Right lobe of liver (tissue), 6 donors: ENCODE measurements at places on chromosomes 1 and 21.

GRCh38 chr21:45970674-45971615, 10.6 kb upstream of the COL6A1 start:
- H3K36me3 ChIP-seq, result no peaks in the 10 kb centered on the region
- no peaks in the 10 kb centered on the region for H3K27me3 ChIP-seq
- no peak overlapping the region for H3K4me3 ChIP-seq
- no peak for DNase-seq
- H3K27ac ChIP-seq, result no peak overlapping the region

DNA sequence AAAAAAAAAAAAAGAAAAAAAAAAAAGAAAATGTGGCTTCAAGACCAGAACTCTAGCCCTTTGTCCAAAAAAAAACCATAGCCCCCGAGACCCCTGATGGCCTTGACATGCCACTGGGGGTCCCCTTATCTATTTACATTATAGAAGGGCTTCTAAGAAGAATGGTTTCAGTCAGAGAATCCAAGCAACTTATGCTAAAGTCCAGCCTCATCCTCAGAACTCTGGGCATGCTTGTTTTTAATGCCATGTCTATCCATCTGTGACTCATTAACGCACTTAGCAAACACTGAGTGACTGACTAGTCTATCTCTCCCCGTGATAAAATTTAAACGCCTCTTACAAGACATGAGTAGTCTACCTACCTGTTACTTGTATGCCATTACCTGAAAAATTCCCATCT, 29.3 kb downstream of the ERG start:
- no peaks in the 10 kb centered on the region for H3K36me3 ChIP-seq
- no peak for DNase-seq
- H3K4me3 ChIP-seq, result no peak overlapping the region
- no peak overlapping the region for H3K27ac ChIP-seq
- no peaks in the 10 kb centered on the region for H3K27me3 ChIP-seq
- H3K4me1 ChIP-seq, result no peaks in the 10 kb centered on the region

DNA sequence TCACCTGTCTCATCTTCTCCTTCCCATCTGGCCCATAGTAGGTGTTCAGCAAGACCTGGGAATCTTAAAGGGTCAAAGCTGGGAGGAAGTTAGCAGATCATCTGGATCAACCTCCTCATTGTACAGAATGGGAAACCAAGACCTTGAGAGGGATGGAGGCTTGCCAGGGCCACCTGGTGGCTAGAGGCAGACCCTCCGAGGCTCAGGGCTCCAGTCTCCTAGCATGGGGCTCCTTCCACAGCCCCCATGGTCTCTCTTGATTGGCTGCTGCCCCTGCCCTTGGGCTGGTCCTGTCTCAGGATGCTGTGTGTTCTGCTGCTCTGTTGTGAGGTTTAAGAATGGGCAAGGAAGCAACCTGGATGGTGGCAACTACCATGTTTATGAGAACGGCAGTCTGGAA, 68.7 kb upstream of the CNTN2 start:
- no peak overlapping the region for H3K4me3 ChIP-seq
- H3K4me1 ChIP-seq, result no peaks in the 10 kb centered on the region
- H3K27ac ChIP-seq, result no peak overlapping the region
- no peaks in the 10 kb centered on the region for H3K27me3 ChIP-seq

DNA sequence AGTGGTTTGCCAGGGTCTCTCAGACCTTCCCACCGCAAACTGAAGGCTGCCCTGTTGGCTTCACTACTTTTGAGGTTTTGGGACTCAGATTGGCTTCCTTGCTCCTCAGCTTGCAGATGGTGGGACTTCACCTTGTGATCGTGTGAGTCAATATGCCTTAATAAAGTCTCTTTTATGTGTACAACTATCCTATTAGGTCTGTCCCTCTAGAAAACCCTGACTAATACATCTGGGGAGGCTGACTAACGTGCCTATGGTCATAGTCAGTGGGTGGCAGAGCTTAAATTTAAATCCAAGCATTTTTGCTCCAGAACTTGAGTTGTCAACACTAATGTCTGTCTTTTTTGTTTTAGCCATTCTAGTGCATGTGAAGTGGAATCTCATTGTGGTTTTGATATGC, 76.5 kb upstream of the CHODL start:
- no peak for DNase-seq
- no peaks in the 10 kb centered on the region for H3K27me3 ChIP-seq
- no peaks in the 10 kb centered on the region for H3K36me3 ChIP-seq
- H3K4me3 ChIP-seq, result no peak overlapping the region

DNA sequence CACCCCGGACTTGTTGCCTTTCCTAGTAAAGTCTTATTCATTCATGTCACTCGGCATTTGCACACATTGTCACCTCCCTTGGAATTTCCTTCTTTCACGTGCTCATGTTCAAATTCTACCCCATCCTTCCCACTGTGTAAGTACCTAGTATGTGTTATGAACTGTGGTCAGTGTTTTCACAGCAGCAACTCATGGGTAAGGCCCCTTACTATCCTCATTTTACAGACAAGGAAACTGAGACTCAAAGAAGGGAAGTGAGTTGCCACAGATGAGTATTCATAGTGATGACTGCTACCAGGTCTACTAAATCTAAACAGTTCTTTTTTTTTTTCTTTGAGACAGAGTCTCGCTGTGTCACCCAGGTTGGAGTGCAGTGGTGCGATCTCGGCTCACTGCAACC, 10.5 kb downstream of the CITED4 start:
- DNase-seq, result no peak
- no peaks in the 10 kb centered on the region for H3K27me3 ChIP-seq
- H3K4me3 ChIP-seq, result no peak overlapping the region
- no peaks in the 10 kb centered on the region for H3K4me1 ChIP-seq
- no peaks in the 10 kb centered on the region for H3K36me3 ChIP-seq

- H3K4me3 ChIP-seq, result no peak overlapping the region
- no peaks in the 10 kb centered on the region for H3K36me3 ChIP-seq
- DNase-seq, result no peak
- no peak overlapping the region for H3K27ac ChIP-seq
- H3K4me1 ChIP-seq, result no peaks in the 10 kb centered on the region
Observed at GRCh38 chr1:58325866-58326265, 220.7 kb downstream of the OMA1 start.

DNA sequence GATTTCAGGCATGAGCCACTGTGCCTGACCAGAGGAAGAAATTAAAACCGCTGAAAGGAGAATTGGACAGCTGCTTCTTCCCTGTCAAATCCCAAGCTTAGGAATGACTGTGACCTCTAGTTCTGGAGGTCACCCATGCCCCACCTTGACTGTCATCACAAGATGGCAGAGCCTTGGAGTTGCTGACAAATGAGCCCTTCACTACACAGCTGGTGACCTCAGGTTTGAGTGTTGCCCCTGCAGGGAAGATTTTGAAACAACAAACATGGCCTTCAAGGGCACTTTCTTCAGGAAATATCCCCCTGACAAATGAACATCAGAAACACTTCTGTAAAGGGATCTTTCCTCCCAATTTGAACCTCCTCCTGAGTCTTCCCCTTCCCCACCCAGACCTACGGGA, 6.9 kb upstream of the SLC45A3 start:
- H3K4me1 ChIP-seq, result no peaks in the 10 kb centered on the region
- H3K27ac ChIP-seq, result no peak overlapping the region
- DNase-seq, result no peak
- H3K36me3 ChIP-seq, result no peaks in the 10 kb centered on the region

DNA sequence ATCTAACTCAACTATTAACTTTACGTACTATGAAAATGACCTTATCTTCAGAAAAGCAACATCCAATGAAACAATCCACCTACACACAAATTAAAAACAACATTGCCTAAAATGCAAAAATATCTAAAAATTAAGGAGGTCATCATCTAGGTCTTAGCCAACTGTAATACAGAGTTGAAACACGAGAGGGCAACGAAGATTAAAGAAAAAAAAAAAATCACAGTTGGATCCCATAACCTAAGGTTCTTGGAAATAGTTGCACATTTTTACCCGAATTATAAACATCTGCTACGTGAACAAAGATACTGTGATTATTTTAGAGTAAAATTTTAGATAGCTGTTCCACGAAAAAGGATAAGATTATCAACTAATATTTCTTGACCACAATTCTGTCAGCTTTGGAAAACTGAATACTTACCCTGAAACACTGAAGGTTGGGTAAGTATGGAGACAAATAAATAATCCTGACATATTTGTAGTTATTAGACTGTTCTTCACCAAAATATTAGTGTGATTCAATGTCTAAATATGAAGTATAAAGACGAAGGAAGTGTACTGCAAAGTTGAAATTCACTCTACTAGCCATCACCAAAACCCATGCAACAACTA, 88.0 kb upstream of the AK4 start:
- no peak overlapping the region for H3K27ac ChIP-seq
- H3K27me3 ChIP-seq, result no peaks in the 10 kb centered on the region
- H3K36me3 ChIP-seq, result no peaks in the 10 kb centered on the region

GRCh38 chr21:46552865-46553379, 52.0 kb downstream of the S100B start:
- H3K36me3 ChIP-seq, result peaks cover 7% of the 10 kb centered on the region
- DNase-seq, result no peak
- no peaks in the 10 kb centered on the region for H3K4me1 ChIP-seq
- no peaks in the 10 kb centered on the region for H3K27me3 ChIP-seq

DNA sequence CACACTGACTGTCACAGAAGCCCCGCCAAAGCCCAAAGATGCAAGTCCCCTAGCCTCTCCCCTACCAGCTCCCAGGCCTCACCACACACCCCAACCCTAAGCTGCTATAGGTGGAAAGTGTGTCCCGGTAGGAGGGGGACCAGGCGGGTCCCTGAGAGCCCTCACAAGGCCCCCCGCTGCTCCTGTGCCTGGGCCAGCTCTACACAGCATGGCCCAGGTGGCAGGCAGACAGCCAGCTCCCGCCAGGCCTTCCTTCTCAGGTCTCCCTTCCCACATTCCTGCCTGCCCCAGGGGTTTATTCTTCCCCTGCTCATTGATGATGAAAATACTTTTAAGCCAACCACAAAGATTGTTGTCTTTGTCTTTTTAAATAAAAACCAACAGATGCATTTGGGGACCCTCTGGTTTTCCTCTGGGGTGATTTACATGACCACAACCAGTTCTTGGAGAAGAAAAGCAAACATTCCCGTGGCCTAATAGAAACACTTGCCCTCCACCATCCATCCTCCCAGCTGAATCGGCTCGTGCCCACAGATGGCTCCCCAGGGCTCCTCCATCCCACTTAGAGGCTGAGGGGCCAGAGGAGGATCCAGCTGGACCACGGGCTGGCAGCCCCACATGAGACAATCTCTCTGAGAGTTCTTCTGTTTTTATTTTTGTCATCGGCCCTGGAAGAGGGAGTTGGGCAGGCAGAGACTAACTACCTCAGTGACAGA, 93.1 kb downstream of the DMRTB1 start:
- H3K36me3 ChIP-seq, result no peaks in the 10 kb centered on the region
- no peak overlapping the region for H3K27ac ChIP-seq
- no peaks in the 10 kb centered on the region for H3K27me3 ChIP-seq
- no peaks in the 10 kb centered on the region for H3K4me1 ChIP-seq

DNA sequence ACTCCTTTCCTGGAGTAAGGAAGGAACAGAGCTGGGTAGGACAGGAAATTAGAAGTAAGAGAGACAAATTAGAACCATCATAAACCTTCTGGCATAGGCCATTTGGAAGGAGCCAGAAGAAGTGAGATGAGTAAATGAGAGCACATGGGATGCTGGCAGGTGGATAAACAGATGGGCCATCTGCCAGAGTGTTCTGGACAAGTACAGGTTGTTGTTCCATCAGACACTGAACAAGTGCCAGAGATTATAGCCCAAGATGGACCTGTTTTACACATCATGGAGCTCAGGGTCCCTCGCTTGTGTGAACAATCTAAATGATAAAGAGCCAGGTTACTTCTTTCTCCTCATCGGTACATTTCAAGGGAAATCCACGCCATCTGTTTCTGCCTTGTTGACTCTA, 200.3 kb downstream of the HHIPL2 start:
- H3K4me1 ChIP-seq, result no peaks in the 10 kb centered on the region
- no peak overlapping the region for H3K4me3 ChIP-seq
- H3K27me3 ChIP-seq, result no peaks in the 10 kb centered on the region
- no peak for DNase-seq

GRCh38 chr1:103941086-103941485, 191.4 kb downstream of the AMY1C start:
- H3K36me3 ChIP-seq, result no peaks in the 10 kb centered on the region
- no peaks in the 10 kb centered on the region for H3K4me1 ChIP-seq
- DNase-seq, result no peak
- no peak overlapping the region for H3K27ac ChIP-seq

- H3K36me3 ChIP-seq, result no peaks in the 10 kb centered on the region
- H3K4me1 ChIP-seq, result no peaks in the 10 kb centered on the region
- no peaks in the 10 kb centered on the region for H3K27me3 ChIP-seq
- no peak overlapping the region for H3K27ac ChIP-seq
- no peak for DNase-seq
- no peak overlapping the region for H3K4me3 ChIP-seq
Observed at GRCh38 chr1:6068073-6068472, 22.4 kb downstream of the KCNAB2 start.

- no peaks in the 10 kb centered on the region for H3K4me1 ChIP-seq
- no peak overlapping the region for H3K4me3 ChIP-seq
- no peaks in the 10 kb centered on the region for H3K27me3 ChIP-seq
- H3K36me3 ChIP-seq, result no peaks in the 10 kb centered on the region
Observed at GRCh38 chr1:18494304-18494703, 13.6 kb downstream of the KLHDC7A start.

DNA sequence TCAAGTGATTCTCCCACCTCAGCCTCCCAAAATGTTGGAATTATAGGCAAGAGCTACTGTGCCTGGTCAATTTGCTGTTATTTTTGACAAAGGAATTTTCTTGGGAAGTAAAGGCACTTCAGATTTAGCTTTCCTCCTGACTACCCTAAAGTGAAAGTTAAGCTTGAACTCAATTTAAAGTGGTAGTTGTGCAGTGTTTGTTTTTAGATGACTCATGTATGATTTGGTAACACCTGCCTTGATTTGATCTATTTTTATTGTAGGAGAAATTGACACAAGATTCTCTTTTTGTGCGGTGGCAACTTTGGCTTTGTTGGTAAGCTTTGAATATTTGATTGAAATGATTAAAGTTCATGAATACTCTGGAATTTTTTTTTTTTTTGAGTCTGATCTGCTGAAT, 5.0 kb downstream of the RABGGTB start:
- H3K27ac ChIP-seq, result peak overlapping the region; percentile 14
- DNase-seq, result no peak
- peak overlapping the region; percentile 11 for H3K4me3 ChIP-seq
- H3K27me3 ChIP-seq, result no peaks in the 10 kb centered on the region

GRCh38 chr1:157213836-157214235, 75.6 kb upstream of the ETV3 start:
- H3K27me3 ChIP-seq, result no peaks in the 10 kb centered on the region
- no peaks in the 10 kb centered on the region for H3K4me1 ChIP-seq

- H3K27me3 ChIP-seq, result no peaks in the 10 kb centered on the region
- H3K36me3 ChIP-seq, result no peaks in the 10 kb centered on the region
- no peak overlapping the region for H3K4me3 ChIP-seq
- H3K4me1 ChIP-seq, result peaks cover 13% of the 10 kb centered on the region
- no peak overlapping the region for H3K27ac ChIP-seq
Observed at GRCh38 chr1:184745929-184746638, 8.6 kb downstream of the EDEM3 start.
